Tibial nerve (tissue), 4 donors: ENCODE measurements at places on chromosomes 12 and 14.

DNA sequence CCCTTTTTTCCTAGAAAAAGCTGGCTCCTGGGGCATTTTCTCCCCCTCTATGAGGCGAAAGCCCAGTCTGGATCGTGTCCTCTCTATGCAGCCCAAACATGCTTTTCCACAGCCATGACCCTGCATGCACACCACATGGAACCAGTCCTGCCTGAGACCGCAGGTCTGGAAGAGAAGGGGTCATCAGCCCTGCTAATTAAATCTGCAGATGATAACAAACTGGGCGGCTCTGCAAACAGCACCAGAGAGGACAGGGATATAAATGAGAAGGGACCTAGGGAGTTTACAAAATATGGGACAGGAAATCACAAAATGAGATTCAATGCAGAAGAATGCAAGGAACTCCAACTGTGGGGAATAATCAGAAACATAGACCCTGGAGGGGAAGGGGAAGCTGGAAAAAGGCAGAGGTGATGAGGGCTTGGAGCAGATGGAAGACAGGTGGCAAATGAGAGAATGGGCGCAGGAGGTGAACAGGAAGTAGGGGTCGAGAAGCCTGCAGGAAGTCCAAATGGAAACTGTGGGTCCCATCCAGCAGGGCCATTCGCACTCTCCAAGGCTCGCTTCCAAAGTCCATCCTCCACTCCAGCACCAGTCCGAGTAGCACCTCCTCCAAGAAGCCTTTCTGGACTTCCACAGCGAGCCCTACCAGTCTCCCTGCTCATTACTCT, 76.3 kb downstream of the ANO2 start:
- no peak for DNase-seq

DNA sequence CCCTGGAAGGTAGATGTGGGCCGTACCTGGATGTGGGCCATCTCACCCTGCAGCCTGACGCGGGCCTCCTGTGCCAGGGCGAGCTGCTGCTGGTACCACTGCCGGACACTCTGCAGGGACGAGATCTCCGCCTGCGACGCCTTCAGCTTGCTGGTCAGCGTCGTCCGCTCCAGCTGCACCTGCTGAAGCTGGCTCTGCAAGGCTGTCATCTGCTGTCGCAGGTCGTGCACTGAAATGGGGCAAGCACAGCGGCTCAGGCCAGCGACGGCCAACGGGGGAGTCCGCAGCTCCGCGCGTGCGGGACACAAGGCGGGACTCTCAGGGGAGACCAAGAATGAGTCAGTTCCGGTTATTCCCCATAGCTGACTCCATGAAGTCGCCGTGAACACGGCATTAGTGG, 26.9 kb downstream of the GOLGA3 start:
- no peak for DNase-seq

DNA sequence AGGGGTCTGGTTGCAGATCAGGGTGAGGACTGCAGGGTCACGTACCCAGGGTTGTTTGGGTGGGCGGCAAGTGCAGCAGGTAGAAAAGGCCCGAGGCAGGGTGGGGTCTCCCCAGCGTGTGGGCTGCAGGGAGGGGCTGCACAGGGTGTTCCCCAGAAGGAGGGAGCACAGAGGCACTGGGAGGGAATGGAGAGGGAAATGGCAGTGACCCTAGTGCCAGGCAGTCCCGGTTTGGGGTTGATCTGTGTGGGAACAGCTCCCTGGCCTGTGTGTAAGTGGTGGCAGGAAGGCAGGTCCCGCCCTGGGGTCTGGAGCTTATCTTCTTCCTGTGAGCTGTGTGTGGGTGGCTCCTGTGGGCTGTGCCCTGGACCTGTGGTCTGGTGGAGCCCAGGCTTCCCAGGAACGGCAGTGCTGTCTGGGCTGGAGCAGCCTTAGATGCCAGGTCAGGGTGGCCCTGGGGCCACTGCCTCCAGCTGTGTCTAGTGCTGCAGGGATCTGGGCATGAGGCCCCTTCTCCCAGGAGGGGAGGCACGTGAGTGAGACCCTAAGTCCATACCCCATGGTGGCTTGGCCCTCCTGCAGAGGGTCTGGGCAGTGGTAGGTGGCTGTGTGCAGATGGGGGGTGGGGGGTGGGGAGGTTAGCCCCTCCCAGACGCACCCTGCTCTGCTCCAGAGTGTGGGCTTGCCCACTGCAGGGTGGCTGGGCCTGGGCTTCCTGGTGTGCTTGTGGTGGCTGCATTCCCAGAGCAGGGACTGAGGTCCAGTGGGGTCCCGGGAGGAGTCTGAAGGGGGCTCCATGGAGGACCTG, 363.5 kb downstream of the TMEM121 start:
- DNase-seq, result no peak

- DNase-seq, result no peak
Observed at GRCh38 chr12:11555743-11556625, 93.5 kb upstream of the ETV6 start.

DNA sequence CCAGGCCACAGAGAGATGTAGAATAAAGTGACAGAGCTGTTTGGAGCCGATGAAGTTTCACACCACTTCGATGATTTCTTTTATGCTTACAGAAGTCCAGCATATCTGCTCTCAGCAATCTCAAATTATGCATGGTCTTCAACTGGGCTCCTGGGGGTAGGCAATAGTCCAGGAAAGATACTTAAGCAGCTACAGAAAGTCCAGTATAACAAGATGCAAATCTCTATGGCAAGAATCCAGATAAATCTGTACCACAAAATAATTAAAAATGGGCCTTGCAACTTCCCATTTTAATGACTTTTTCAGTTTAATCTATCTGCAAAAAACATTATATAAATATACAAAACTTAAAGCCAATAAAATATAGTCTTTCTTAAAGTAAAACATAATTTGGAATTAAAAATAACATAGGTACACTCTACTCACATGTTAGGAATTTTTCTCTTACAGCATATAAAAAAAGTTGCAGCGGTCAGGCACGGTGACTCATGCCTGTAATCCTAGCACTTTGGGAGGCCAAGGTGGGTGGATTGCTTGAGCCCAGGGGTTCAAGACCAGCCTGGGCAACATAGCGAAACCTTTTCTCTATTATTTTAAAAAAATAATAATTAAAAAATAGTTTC, 20.5 kb upstream of the RAD51AP1 start:
- no peak for DNase-seq

- no peak for DNase-seq
Observed at GRCh38 chr14:54786838-54787237, 115.8 kb downstream of the GCH1 start.

DNA sequence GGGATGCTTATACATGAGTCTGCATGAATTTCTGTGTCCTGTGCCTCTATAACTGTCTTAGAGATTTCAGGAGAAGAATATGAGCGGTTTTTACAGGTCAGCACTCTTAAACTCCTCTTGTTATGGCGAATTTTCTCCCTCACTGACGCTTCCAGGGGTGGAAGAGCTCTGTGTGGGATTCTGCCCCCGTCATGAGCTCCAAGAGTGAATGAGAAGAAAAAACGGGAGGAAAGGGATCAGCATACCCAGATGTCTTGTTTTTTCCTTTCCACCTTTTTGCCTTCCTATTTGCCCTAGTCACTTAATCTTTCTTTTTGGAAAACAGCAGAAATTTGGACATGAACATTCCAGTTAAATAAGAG, 651 bp downstream of the PFKM start:
- DNase-seq, result no peak

- DNase-seq, result no peak
Observed at GRCh38 chr14:100219126-100219785, 19.7 kb upstream of the YY1 start.

- no peak for DNase-seq
Observed at GRCh38 chr12:48340943-48341342, 9.8 kb downstream of the ZNF641 start.

DNA sequence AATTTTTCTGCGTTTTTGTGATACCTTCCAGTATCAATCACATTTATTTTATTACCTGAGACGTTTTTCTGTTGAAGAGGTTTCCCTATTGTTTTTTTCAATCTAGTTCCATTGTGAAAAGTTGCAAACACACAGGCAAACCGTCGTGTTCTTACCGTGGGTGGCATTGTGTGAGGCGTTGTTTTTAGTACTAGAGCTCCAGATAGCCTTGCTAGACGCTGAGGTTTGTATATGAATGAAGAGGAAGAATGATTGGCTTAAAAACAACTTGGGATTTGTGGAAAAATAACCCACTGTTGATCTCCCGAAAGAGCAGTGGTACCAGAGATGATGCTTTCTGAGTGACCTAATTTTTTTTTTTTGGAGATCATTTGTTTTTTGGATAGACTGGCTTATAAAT, 1.0 kb downstream of the SOCS4 start:
- DNase-seq, result no peak

DNA sequence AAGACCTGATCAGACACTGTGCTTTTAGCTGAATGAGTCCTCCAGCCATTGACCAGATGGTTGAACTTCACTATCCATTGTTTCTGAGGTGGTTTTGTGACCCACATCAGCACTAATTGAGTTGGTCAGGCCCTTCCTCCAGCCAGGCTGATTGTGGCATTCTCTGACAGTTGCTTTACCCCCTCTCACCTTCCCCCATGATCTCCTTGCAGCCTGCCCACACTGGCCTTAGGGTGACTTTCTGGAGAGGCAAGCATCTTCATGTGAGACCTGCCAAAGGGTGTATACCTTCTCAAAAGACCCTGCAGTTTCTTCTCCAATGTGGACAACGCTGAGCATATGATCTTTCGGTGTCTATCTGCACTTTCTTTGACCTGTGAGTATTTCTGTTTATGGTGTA, 83.9 kb downstream of the GPATCH2L start:
- no peak for DNase-seq

- no peak for DNase-seq
Observed at GRCh38 chr12:56143217-56143616, 9.2 kb upstream of the MYL6B start.

GRCh38 chr12:128933926-128934325, 80.6 kb downstream of the GLT1D1 start:
- DNase-seq, result no peak

DNA sequence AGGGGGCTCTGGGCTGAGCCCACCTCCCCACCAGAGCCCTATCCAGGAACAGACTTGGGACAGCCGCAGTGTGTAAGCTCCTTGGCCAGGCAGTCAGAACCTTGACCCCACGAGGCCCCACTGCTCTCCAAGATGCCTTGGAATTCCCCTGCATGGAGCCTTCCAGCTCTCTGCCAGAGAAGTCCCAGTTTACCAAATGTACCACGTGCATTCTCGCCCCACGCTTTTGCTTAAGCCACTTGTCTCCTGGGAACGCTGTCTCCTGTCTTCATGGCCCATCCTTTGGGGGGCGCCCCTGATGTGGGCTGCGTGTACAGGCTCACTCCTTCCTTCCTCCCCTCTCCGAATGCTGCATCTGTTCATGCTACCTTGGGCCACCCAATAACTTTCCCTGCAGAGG, 7.9 kb downstream of the FAIM2 start:
- no peak for DNase-seq

- no peak for DNase-seq
Observed at GRCh38 chr14:49194067-49194466, 392.1 kb downstream of the RPS29 start.

- DNase-seq, result no peak
Observed at GRCh38 chr12:115926037-115926670, 351.3 kb downstream of the MED13L start.

DNA sequence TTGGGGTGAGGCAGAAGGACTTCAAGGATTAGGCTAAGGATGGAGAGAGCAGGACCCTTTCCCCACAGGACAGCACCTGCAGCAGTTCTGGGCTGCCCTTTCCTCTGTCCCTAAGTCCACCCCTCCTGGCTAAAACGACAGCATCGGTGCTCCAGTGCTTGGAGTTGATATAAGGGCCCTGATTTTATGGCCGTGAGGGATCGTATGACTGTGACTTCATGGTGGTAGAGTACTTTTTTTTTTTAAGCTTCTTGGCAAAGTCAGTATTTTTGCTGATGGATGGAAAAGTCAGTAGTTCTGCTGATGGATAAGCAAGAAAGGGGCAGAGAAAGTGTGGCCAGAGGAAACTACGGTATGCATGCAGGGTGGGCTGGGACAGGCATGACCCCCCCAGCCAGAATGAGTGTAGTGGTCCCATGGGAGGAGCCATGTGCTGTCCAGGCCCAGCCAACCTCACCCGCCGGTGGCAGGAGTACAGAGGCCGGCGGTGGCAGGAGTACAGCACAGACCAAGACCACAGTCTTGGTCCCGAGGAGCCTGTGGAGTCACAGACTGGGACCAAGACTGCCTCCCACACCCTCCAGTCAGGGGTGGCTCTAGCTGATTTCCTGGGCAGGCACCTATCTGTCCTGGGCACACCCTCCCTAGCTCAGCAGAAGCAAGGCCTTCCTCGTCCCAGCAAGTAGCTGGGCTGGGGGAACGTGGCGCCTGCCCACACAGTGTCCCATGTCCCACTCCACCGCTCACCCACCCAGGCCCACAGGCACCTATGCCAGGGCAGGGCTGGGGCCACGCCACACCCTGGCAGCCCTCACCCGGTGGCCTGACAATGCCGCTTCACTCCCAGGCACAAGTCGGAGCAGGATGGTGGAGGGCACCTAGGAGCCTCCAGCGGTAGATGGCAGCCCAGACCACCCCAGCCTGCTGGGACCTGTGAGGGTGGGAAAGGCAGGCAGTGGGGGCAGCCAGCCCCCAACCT, 46.3 kb downstream of the CCDC88C start:
- DNase-seq, result no peak

- DNase-seq, result no peak
Observed at GRCh38 chr12:10052193-10052913, 21.9 kb downstream of the CLEC9A start.

DNA sequence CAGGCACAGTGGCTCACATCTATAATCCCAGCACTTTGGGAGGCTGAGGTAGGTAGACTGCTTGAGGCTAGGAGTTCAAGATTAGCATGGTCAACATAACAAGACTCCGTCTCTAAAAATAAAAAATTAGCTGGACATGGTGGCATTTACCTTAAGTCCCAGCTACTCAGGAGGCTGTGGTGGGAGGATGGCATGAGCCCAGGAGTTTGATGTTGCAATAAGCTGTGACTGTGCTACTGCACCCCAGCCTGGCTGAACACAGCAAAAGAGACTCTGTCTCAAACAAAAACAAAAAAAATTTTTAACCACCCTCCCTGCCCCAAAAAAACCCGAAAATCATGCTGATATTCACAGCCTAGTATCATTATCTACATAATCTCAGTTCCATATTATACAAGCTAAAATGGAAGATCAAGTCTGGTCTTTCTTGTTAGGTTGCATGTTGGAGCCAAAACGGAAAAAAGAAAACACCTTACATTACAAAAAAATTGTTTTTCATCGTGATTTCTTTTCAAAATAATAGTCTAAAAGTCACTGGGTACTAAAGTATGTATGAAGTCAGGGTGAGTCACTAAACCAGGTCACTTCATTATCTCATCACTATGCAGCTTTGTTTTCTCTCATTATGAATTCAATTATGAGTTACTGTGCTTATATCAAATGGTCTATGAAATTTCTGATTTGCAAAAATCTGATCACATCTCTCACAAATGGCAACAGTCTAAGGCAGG, 13.8 kb downstream of the GXYLT1 start:
- no peak for DNase-seq

DNA sequence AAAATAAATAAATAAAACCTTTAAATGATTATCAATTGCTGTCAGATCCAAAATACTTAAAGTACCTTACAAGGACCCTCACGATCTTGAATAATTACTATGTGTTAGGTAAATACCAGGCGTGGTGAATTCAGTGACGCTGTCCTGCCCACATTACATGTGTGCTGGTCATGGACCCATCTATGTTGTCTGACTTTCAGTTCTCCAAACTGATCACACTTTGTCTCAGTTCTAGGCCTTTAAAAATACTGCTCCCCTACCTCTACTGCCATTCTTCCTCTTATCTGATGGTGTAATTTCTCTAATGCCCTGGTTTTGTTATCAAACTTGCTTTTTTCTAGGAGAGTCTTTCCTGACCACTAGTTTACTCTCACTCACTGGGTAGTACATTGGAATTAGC, 520.7 kb downstream of the TRHDE start:
- DNase-seq, result no peak
